SK-N-SH (cell line): ENCODE measurements at places on chromosomes 3 and 15. TPM values are rescaled to one million over a fixed set of nuclear protein-coding genes. Genes with fewer than 3 reads are reported as not detected.

- H3K27me3 ChIP-seq, result peaks cover 5% of the 10 kb centered on the region; the same call in 1 of the 2 replicates
- H3K4me1 ChIP-seq, result no peaks in the 10 kb centered on the region
- H3K36me3 ChIP-seq, result no peaks in the 10 kb centered on the region
- DNase-seq, result no peak
These were observed 281.3 kb downstream of the FGF12 start for GRCh38 chr3:192445770-192446644.

CDC25A gene
- 3.3 and 3.8 TPM in 2 replicates for polyA plus RNA-seq

- no peak for DNase-seq
- H3K4me3 ChIP-seq, result peak overlapping the region; percentile 51
- H3K27me3 ChIP-seq, result no peaks in the 10 kb centered on the region
- H3K27ac ChIP-seq, result no peak overlapping the region
- H3K4me1 ChIP-seq, result no peaks in the 10 kb centered on the region
- no peaks in the 10 kb centered on the region for H3K36me3 ChIP-seq
These were observed 792.3 kb downstream of the DIPK2A start for GRCh38 chr3:144763878-144764454.

DNA sequence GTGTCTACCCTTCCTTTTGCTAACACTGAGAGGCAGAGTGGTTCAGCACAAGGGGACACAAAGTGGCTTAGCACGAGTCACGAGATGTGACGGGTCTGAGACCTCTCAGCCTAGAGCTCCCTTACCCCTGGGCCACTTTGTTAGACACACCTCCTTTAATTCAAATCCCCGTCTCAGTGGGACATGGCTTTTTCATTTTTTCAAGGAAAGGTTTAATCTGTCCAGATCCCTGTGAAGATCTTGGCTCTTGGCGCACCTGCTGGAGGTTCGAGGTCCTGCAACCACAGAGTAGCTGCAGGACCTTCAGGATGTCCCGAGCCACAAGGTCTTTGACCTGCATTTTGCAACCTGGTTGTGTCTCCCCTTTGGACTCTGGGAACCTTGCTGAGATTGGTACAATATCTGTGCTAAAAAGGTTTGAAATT, 52.0 kb downstream of the LPP start:
- no peaks in the 10 kb centered on the region for H3K4me1 ChIP-seq
- no peak for DNase-seq
- no peaks in the 10 kb centered on the region for H3K27me3 ChIP-seq
- H3K4me3 ChIP-seq, result no peak overlapping the region
- peaks cover 16% of the 10 kb centered on the region for H3K36me3 ChIP-seq

- no peaks in the 10 kb centered on the region for H3K36me3 ChIP-seq
- DNase-seq, result no peak
- no peak overlapping the region for H3K4me3 ChIP-seq
These were observed 280.0 kb downstream of the MEX3B start for GRCh38 chr15:81765816-81766215.

- no peak overlapping the region for H3K4me3 ChIP-seq
- no peak overlapping the region for H3K27ac ChIP-seq
- DNase-seq, result no peak
- peaks cover 26% of the 10 kb centered on the region; the same call in 1 of the 2 replicates for H3K4me1 ChIP-seq
- no peaks in the 10 kb centered on the region for H3K36me3 ChIP-seq
These were observed 39.8 kb downstream of the CHDH start for GRCh38 chr3:53806182-53807116.

MYRIP gene
- polyA plus RNA-seq, result 1.1 and 1.2 TPM in 2 replicates

DNA sequence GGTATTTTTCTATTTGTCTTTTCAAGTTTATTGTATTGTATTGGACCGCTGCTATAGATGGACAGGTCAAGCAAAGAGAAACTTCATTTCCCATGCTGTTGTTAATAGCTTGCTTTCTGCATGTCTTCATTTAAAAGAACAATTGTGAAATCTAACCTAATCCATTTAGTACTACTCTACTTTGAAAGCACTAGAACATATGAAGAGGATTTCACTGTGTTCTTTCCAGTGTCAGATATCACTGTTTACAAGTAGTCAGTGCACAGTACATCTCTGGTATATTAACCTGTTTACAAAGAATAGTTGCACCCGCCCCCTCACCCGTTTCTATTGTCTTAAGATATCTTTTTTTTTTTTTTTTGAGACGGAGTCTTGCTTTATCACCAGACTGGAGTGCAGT, 21.8 kb upstream of the EDEM1 start:
- no peak overlapping the region for H3K27ac ChIP-seq
- H3K27me3 ChIP-seq, result no peaks in the 10 kb centered on the region
- H3K36me3 ChIP-seq, result no peaks in the 10 kb centered on the region
- H3K4me3 ChIP-seq, result no peak overlapping the region
- no peak for DNase-seq

GRAMD2A gene
- polyA plus RNA-seq, result 0.06 and 0.10 TPM in 2 replicates

DNA sequence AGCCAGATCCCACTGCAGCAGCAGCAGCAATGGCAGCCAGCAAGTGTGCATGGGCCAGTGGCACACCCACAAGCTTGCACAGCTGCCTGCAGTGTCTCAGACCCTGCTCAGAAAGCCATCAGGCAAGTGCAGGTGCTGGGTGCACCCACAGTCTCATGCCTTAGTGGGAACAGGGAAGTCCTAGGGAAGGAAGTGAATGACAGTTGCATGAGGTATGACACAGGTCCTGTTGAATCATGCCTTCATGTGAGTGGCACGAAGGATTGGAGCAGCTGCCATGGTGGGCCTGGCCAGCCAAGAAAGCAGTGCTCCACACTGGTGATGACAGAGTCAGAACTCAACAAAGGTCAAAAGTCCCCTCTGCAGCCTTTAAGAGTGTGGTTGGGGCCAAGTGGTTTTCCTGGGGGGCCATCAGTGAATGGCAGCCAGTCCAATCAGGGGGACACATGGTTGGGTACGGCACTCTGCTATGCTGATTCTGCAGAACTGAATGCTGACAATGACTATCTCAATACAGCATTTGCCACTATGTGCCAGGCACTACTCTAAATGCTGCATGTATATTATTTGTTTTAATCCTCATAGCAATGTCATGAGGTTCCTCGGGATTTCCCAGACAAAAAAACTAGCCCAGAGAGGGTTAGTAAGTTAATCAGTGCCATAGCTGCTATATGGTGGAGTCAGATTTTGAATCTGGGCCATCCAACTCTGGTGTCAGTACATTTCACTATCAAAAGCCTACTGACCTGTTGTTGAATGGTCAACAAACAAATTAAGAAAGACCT, 94.3 kb downstream of the AQP9 start:
- no peaks in the 10 kb centered on the region for H3K27me3 ChIP-seq
- H3K4me3 ChIP-seq, result no peak overlapping the region
- DNase-seq, result no peak

GUCA1C gene
- polyA plus RNA-seq, result not detected in 2 replicates

- no peak overlapping the region for H3K4me3 ChIP-seq
- no peak for DNase-seq
- H3K27ac ChIP-seq, result no peak overlapping the region
These were observed 81.5 kb upstream of the KCNMB2 start for GRCh38 chr3:178454726-178455125.

DNA sequence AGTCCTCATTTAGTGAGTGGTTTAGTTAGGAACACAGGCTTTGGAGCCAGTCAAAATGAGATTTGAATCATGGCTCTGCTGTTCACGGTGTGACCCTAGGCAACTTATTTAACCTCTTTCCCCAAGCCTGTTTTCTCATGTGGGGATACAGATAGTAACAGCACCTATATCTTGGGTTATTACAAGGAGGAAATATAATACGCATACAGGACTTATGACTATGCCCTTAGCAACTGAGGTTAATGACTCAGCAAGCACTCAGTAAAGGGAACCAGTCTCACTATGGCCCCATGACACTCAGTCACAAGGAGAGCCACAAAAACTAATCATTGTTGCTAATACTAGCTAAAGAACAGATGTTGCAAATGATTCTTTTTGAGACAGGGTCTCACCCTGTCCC, 45.9 kb downstream of the SUMF1 start:
- no peak for DNase-seq
- no peak overlapping the region for H3K27ac ChIP-seq
- no peaks in the 10 kb centered on the region for H3K36me3 ChIP-seq
- peaks cover 24% of the 10 kb centered on the region for H3K4me1 ChIP-seq
- no peaks in the 10 kb centered on the region for H3K27me3 ChIP-seq

DNA sequence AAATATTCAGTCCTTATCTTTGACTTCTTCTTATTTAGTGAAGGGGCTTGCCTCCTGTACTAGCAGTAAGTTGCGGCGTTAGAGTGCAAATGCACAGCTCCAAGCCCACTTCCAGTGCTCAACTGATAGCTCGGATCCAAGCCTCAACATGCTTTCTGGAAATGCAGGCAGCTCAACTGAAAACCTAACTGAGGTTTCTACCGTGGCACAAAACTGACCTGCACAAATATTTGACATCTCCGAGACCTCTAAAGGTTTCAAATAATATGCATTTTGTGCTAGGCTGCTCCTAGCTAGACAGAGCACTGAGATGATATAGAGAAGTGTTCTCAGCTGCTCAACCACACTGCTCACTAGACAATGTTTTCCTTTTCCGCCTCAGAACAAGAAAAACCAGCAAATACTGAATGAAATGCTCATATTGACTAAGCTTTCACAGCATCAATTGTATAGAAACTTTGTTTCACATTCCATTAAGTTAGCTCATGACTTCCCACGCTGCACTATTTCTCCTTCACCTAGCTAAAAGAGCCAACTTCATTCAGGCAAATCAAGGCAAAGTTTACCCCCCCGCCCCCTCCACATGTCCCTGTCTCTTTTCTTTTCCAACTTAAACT, 822 bp downstream of the ZNF385D start:
- H3K27me3 ChIP-seq, result no peaks in the 10 kb centered on the region
- peak overlapping the region; percentile 51 for H3K4me3 ChIP-seq
- DNase-seq, result no peak
- H3K4me1 ChIP-seq, result no peaks in the 10 kb centered on the region
- H3K27ac ChIP-seq, result no peak overlapping the region; the same call in 1 of the 2 replicates

CIDEC gene
- 0.11 TPM in 1 of 2 replicates, not detected in the other for polyA plus RNA-seq

DNA sequence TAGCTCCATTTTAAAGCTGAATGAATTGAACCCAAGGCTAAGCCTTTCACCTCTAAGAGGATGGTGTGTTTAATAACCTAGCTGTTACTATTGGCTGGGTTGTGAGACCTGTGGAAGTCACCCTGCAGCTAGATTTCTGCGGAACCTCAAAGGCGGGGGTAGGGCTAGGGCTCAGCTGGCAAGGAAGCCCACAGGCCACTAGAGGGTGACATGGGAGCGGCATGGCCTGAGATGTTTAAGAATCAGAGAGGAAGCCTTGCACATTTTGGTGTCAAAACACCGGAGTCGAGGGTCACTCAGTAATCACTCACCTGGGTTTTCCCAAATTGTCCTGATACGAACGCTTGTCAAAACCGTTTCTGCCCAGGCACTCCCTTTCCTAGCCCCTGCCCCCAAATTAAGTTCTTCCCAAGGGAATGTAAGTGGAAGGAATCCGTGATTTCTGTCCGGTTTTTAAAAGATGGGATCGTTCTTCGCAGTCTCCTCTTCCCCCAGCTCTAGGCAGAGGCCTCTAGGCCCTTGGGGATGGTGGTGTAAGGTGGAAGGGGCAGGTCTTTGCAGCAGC, 3.8 kb upstream of the ACAD9 start:
- no peak overlapping the region for H3K4me3 ChIP-seq
- no peaks in the 10 kb centered on the region for H3K27me3 ChIP-seq
- DNase-seq, result peak; percentile 58

RASL12 gene
- polyA plus RNA-seq, result not detected in 2 replicates

DNA sequence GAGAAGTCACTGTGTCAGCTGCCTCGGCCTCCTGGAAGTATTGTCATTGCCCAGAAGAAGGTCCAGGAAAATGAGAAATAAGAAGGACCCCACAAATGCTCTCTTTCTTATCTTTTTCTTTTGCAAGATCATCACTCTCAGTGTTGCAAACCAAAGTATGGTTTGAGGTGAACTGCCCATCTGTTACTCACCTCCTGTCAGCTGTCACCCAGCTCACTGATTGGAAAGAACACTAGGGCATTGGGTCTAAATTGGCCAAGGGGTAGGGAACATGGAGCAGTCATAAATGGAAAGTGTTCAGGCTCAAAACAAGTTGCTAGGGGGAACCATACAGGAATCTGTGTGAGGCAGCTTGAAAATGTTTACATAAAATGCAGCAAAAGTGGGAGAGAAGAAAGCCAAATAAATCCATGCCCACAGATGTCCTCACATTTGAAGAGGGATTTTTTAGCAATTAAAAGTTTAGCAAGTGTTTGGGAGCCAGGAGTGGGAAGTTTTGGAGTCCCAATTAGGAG, 431.2 kb upstream of the THBS1 start:
- no peak overlapping the region for H3K4me3 ChIP-seq
- no peaks in the 10 kb centered on the region; the same call in 1 of the 2 replicates for H3K4me1 ChIP-seq
- H3K27me3 ChIP-seq, result no peaks in the 10 kb centered on the region
- H3K27ac ChIP-seq, result no peak overlapping the region

DNA sequence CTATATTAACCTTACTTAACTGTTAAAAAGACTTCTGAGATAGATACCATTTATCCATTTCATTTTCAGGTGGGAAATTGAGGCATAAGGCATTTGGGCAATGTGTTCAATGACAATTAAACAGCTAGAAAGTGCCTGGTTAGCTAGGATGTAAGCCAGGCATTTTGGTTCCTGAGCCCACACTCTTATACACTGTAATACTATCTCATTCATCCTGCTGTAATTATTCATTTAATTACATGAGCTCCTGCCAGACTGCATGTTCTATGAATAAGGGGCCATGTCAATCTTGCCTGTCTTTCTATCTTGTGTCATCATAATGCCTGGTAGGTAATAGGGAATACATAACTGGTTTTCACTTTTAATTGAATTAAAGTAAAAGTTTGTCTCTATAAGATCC, 74.0 kb downstream of the RBMS3 start:
- DNase-seq, result no peak
- H3K27ac ChIP-seq, result peak overlapping the region; percentile 81
- H3K4me3 ChIP-seq, result no peak overlapping the region
- no peaks in the 10 kb centered on the region; the same call in 1 of the 2 replicates for H3K36me3 ChIP-seq

GRCh38 chr3:177056927-177057326, 140.4 kb downstream of the TBL1XR1 start:
- peaks cover 3% of the 10 kb centered on the region for H3K4me1 ChIP-seq
- H3K4me3 ChIP-seq, result no peak overlapping the region
- no peaks in the 10 kb centered on the region for H3K27me3 ChIP-seq

ALDH1A3 gene
- 3.1 and 4.4 TPM in 2 replicates for polyA plus RNA-seq

DNA sequence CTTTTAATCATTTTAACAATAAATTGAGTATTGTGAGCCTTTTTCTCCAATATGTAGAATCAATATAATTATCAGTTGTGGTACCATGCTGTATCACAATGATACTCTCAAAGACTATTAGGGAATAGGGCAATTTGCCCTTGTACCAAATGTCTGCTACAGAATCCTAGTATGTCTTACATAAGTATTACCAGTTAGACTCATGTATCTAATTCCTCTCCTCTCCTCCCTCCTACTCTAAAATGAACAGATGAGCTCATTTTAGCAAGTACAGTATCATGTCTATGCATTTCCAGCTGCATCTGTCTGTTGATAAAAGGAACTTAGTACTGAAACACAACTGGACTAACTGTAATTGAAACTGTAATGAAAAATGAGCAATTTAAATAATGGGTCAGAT, 124.3 kb upstream of the ATP11B start:
- no peaks in the 10 kb centered on the region for H3K27me3 ChIP-seq
- H3K27ac ChIP-seq, result no peak overlapping the region
- no peak for DNase-seq

GRCh38 chr3:52683611-52684010, 2.1 kb downstream of the PBRM1 start:
- no peaks in the 10 kb centered on the region for H3K4me1 ChIP-seq
- no peak overlapping the region; the same call in 1 of the 2 replicates for H3K27ac ChIP-seq
- H3K4me3 ChIP-seq, result no peak overlapping the region
- no peaks in the 10 kb centered on the region for H3K27me3 ChIP-seq
- peaks cover 41% of the 10 kb centered on the region for H3K36me3 ChIP-seq
